ENCODE measurements at places on chromosomes 7 and 10.

- DNase-seq = no peak
These were observed 29.7 kb upstream of the SEC61G start for GRCh38 chr7:54788664-54789063.

GRCh38 chr10:92590623-92591549 is 2.0 kb upstream of the KIF11 start:
- DNase-seq = no peak

GRCh38 chr10:75498884-75499350 is 67.5 kb downstream of the LRMDA start:
- DNase-seq = no peak

DNA sequence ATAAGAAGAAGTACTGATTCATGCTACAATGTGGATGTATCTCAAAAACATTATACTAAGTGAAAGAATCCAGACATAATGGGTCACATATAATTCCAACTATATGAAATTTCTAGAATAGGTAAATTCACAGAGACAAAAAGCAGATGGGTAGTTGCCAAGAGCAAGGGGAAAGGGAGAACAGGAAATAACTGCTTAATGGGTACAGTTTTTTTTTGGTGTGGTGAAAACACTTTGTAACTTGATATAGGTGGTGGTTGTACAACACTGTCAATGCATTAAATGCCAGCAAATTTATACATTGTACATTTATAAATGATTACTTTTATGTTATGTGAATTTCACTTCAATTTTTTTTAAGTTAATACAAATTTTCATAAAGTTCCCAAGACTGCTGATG is 19.4 kb upstream of the LRRN3 start:
- DNase-seq = no peak

DNA sequence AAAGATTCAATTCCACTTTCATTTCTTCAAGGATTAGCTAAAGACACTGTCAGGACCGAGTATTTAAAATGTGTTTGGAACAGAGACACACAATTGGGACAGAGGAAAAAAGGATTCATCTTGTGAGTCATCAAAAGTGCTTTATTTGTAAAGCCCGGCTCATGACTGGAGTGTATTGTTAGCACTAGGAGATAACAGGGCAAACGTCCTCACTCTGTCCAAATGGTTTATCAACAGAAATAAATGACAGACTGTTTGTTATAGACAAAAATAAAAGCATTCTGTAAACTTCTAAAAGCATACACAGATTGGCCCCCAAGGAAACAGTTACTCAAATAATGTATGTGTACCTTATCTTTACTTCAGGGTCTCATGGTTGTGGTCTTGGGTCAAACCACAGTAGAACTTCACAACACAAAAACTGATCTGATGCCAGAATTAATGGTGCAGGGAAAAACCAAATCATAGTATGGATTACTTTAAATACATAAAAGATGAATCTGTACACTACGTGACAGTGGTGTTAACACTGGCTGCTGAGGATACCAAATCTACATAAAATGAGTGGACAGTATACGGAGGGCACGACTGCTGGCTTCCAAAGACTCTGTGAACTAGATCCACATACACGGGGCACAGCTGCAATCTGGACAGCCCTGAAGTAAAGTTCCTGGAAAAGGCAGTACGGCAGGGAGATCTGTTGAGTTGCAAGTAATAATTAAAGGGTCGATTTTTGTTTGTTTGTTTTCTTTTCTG is 179.4 kb downstream of the PIP4K2A start:
- DNase-seq = no peak

DNA sequence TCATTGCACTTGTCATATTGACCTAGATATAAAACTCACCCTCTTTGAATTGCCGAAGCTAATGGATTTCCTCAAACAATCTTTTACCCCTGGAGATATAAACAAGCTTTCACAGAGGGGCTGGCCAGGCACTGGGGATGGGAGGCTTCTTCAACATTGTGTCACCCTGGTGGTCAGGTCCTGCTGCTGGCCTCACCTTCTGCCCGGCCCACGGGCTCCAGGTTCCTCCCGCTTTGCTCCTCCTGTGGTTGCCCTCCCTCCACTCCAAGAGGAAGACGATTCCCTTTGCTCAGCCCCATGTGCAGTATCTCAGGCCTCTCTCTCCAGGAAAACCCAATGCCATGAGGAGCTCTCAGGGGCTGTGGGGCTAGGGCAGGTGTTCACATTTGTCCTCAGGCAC is 118.1 kb upstream of the ADCY1 start:
- DNase-seq = no peak

DNA sequence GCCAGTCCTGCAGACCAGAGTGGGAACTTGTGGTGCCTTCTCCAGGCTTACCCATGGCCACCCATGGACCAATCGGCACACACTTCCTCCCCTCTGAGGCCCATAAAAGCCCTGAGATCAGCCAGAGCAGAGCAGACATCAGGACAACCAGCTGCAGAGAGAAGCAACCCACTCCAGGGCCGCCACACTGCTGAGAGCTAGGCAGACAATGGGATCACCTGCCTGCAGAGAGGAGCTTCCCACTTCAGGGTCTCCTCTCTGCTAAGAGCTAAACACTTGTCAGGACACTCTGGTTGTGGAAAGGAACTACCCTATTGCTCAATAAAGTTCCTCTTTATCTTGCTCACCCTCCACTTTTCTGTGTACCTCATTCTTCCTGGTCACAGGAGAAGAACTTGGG is 34.0 kb downstream of the C7orf25 start:
- DNase-seq = no peak

GRCh38 chr7:4725014-4725849 is 43.1 kb downstream of the FOXK1 start:
- no peak for DNase-seq

All from stimulated activated CD4-positive, alpha-beta T cell treated with anti-CD3 and anti-CD28 coated beads, Interleukin-1b, Interleukin-23, amount 100 ng/mL, for 1 hour (primary cell).